Brain pericyte (primary cell): ENCODE measurements at places on chromosomes 5 and 9.

DNA sequence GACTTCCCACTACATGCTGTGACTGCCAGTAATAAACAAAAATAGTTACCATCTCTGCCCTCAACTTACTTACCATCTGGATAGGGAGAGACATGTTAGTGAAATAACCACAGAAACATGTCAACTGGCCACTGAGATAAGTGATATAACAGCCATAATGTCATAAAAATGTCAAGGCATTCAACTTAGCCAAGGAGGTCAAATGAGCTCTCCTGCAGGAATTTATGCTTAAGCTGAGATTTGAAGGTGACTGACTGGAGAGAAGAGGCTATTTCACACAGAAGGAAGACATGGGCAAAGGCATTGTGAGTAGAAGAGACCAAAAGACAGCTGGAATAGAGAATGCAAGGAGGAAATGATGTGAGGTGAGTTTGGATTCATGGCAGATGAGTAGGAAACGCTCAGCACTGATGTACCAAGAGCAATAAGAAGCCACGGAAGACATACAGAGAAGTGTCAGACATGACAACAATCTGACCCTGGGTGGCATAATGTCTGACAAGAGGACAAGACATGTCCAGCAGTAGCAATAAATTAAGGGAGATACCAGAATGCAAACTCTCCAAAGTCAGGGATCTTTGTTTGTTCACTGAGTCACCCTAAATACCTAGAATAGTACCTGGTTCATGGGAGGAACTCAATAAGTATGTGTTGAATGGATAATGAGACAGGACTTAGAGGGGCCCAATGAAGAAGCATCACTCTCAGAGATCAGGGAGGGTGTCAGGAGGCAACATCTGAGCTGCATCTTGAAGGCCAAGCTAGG lies 318.8 kb downstream of the ACTL7B start:
- DNase-seq, result no peak

GRCh38 chr5:137561608-137562007 lies 62.5 kb upstream of the SPOCK1 start:
- no peak for DNase-seq

- no peak for DNase-seq
Measured at GRCh38 chr5:124902097-124902821, 155.8 kb upstream of the ZNF608 start.

DNA sequence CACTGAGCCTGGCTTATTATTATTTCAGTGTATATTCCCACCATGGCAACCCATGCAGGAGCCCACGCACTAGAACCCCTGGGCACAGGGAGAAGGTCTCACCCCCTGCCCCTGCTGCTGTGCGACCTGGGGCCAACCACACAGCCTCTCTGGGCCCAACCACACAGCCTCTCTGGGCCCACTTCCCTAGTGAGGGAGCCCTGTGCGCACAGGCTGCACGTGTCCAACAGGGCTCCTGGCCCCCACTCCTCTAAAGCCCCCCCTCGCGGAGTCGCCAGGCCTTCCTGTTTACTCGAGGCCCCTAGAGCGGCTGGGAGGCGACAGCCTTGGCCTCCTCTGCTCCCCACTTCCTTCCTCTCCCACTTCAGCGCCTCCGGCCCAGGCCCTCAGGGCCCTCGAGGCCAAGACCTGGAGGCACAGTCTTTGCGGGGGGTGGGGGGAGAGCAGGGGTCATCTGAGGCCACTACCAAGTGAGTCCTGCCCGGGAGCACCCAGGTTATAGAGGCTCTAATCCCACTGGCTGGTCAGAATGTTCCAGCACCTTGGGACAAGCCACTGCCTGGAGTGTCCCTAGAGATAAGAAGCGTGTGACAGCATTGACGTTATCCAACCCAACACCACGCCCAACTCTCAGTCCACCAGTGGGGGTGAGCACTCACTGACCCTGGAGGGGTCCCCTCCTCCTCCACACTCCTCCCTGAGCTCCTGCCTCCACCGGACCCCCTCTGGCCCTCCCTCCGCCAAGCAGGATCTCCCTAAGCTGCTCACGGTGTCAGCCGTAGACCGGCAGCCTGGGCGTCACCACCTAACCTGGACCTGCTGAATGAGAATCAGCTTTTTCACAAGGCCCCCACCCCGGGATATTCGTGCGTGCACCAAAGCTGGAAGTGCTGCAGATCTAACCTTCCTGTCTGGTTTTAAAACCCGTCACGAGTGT lies 7.9 kb upstream of the ENG start:
- DNase-seq, result no peak

DNA sequence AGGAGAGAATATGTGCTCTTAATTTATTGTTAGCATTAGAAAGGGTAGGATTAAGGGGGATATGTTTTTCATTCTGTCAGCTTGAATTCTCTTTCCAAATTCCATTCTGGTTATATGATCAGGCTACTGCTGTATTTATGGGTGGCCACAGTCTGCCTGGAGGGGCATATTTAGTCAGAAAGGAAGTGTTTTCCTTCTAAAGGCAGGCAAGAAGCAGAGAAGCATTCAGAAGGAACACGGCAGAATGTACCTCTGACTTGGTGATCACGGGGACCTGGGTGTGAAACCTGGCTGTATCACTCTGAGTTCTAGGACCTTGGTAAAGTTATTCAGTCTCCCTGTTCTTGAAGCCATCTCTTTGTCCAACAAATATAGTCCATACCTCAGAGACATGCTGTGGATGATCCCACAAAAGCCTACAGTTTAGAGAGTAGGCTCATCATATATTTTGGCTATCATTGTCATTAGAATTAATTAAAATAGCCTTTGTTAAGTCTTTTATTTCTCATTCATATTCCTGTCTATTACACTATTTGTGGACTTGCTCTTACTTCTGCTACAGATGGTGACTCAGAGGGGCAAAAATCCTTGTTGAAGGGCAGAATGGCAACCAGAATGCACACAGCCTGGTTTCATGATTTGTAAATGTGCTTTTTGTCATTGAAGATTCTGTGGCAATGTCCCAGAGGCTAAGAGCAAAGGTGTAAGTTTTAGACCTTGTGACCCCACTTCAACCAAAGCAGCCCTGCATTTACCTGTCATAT lies 2.7 kb downstream of the TNC start:
- no peak for DNase-seq

- no peak for DNase-seq
Measured at GRCh38 chr5:67896311-67896929, 319.1 kb upstream of the PIK3R1 start.

- DNase-seq, result no peak
Measured at GRCh38 chr5:173745123-173745522, 128.7 kb upstream of the BOD1 start.

GRCh38 chr5:68086439-68086838 lies 129.1 kb upstream of the PIK3R1 start:
- DNase-seq, result no peak

GRCh38 chr5:177006265-177006972 lies at the start of gene UIMC1:
Gene UIMC1 (minus strand): TSS chr5:177006779. CDS start chr5:176982615, 24,164 bp downstream.
- DNase-seq, result peak; percentile 81

GRCh38 chr5:127228540-127229184 lies 61.9 kb upstream of the MEGF10 start:
- no peak for DNase-seq

GRCh38 chr5:176890455-176891330 lies 8.5 kb downstream of the HK3 start:
- no peak for DNase-seq
